Stimulated activated CD4-positive, alpha-beta T cell treated with anti-CD3 and anti-CD28 coated beads, Interleukin-15, amount 100 ng/mL, for 1 hour (primary cell): ENCODE measurements at places on chromosomes 4 and X.

DNA sequence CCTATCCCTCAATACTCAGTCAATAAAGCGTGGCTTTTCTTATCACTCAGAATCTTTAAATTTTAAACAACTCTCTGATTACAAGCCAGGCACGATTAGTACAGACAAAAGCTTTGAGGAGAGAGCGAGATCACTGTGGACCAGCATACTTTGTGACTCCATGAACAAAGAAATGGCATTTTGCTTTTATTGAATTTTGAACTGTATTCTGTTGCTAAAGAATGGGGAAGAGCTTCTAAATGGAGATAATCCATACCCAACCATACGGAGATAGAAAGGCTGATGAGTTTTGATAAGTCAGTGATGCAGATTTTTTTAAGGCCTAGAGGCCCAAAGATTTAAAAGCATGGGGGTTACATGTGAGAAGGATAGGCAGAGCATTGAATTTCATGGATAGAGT, 259.1 kb downstream of the DACH2 start:
- no peak for DNase-seq

GRCh38 chr4:9808077-9808476, 26.6 kb downstream of the DRD5 start:
- DNase-seq, result no peak

DNA sequence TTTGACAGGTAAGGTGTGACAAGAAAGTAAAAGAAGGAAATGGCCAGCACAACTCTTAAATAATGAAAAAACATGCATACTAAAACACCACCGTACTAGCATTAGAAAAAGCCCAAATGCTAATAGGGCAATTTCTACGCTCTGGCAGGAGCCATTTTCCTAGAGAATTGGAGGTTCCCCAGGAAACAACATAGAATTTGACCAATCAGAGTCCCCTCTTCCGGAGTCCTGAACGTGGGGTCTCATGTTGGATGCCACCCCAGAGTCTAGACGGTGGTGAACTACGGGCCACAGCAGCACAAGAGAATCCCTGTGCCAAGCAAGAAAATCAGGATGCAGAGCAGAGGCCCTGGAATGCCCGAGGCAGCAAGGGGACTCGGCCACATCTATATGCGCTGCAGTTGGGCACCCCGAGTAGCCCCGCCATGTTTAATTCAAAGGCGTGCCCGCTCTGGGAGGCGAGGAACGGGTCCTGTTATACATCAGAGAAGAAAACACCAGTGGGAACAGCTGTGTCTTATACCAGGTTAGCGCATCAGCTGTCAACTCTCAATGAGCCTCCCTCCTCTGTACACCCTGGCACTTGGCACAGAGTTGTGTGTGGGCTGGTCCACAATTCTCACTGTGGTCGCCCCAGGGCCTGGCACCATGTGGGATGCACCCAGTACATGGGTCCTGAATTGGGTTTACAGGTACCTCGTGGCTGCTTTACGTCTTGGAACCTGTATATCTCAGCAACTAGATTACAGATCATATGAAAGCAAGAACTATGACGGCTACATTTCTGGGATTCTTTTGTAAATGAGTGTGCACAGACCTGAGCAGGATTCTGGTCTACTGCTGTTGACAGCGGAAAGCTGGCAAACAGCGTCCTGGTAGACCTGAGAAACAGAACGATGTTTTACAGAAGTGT, 52.1 kb downstream of the SEL1L3 start:
- DNase-seq, result no peak

GRCh38 chr4:158112611-158113010, 60.2 kb downstream of the GASK1B start:
- DNase-seq, result no peak

- no peak for DNase-seq
Measured at GRCh38 chr4:68433582-68433981, 13.7 kb upstream of the TMPRSS11E start.

GRCh38 chr4:24774452-24774851, 20.9 kb upstream of the SOD3 start:
- DNase-seq, result no peak

DNA sequence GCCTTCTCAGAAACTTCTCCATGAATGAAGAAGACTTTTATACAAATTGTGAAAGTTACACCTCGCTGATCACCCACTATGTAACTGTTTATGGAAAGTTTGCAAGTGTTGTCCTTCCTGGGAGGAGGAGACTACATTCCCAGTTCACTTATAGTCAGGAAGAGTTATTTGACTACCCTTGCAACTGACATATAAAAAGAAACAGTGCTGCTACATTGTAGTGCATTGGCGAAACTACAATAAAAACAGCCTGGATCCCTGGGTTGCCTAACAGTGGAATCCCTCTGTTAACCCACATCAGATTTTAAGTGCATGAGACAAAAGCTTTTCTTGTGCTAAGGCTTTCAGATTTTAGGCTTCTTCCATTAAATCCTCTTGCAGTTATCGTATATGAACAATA, 30.4 kb downstream of the MAGEB10 start:
- DNase-seq, result no peak

DNA sequence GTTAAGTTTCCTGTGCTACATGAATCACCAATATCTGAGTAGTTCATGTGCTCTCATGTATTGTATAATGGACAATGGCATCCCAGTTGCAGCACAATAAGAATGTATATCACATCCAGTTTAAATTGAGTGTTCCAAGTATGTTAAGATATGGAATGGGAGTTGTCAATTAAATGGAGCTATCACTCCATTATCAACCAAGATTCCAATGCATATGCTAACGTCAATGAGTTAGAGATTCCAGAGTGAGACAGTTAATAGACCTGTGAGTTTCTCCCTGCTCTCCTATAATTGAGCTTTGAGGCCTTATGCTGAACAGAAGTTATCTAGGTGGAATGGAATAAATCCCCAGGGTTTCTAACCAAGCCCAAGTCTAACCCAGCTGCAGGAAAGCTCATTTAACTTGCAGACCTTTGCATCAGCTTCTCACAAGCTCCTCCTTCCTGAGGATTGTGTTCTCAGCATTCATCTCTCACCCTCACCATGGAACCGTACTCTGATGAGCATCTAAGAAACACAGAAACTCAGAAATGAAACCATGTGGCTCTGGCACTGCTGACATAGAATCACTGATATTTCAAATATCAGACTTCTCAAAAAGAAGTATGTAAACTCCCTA, 84.8 kb downstream of the TIGD2 start:
- DNase-seq, result no peak

DNA sequence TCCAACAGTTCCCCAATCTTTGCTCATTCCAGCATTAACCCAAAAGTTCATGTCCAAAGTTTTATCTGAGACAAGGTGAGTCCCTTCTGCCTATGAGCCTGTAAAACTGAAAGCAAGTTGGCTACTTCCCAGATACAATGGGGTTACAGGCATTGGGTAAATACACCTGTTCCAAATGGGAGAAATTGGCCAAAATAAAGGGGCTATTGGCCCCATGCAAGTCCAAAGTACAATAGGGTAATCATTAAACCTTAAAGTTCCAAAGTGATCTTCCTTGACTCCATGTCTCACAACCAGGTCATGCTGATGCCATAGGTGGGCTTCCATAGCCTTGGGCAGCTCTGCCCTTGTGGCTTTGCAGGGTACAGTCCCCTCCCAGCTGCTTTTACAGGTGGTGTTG, 511.7 kb upstream of the KLHL4 start:
- no peak for DNase-seq

- DNase-seq, result no peak
Measured at GRCh38 chr4:117893207-117893606, 141.1 kb upstream of the NDST3 start.

GRCh38 chr4:186953599-186954260, 230.1 kb upstream of the FAT1 start:
- no peak for DNase-seq

DNA sequence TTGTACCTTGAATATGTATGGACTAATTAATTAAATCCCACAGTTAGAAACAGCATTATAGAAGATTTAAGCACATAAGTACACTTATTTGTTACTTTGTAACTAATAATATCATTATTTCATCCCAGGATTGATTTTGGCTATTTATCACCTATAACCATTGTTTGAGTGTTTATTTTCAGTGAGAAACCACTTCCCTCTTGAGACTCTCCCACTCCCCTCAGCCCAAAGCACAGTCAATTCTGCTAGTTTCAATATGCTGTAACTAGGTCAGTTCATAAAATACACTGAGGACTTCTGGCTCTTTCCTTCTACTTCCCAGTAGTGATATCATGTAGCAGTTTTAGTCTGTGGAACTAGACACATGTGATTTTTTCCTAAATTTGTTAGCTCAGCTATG, 16.3 kb downstream of the OFD1 start:
- no peak for DNase-seq

- DNase-seq, result no peak
Measured at GRCh38 chr4:182576601-182577289, 333.5 kb downstream of the TENM3 start.

DNA sequence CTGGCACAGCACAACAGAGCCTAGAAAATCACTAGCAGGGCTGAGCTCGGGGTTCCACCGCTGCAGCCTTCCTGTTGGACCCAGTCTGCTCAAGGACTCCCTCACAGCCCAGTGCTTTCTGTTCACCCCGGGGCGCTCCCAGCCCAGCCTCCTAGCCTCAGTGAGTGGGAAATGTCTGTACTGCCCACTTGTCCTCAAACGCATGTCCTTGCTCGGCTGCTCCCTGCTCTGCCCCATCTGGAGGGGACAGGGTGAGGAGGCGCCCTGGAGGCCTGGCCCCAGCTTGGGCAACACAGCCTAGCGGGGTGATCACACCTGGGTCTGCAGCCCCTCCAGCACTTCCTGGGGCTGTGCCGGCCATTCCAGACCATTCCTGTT, 11.9 kb upstream of the CCNQ start:
- no peak for DNase-seq

DNA sequence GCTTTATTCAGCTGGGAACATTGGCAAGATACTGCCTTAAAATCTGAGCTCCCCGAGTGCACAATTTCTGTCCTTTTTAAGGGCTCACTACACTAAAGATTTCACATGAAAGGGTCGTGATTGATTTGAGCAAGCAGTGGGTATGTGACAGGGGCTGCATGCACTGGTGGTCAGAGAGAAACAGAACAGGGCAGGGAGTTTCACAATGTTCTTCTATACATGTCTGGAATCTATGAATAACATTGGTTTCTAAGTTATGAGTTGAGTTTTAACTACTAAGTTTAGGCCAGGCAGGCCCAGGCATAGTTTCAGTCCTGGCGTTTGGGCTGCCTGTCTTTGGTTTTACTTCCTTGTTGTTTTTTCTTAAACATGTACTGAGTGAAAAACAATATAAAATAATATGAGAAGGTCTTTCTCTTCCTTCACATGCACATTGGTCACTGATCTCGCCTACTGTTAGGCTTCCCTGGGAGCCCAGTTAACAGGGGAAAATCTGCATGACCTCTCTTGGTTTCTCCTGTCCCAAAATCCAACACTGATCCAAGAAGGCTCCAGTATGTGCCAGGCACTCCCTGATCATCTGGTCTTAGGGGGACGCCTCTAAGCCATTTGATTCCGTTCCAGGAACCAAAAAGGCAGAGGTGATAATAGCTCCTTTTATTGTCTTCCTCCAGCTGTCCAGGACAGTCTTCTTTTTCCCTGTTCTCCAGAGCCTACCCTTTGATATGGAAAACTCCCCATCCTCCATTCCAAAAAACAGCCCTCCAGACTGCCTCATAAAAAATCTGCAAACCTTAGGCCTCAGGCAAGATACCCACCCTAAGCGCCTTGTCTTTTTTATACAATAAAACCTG, at the start of gene UGT2B17:
Gene UGT2B17 (minus strand): TSS at position 51 of the 854 bp plus-strand sequence. CDS start 7,838 bp downstream, outside the sequence.
- no peak for DNase-seq

- DNase-seq, result no peak
Measured at GRCh38 chrX:17913801-17914200, 52.7 kb upstream of the RAI2 start.

GRCh38 chr4:134027931-134028330, 173.7 kb downstream of the PABPC4L start:
- no peak for DNase-seq

DNA sequence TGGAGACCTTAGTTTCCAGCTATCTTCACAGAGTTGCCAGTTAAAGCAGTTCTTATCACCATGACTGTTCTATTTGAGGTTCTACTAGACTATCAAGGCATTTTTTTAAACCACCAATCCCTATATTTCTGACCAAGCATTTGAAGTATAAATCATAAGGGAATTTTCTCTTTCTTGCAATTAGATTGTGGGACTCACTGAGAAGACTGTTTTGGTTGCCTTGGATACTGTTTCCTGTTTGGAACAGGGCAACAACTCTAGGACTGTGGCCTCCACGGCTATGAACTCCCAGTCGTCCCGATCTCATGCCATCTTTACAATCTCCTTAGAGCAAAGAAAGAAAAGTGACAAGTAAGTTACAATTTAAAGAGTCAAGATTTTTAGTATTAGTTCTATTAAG, 11.8 kb downstream of the KIF4A start:
- no peak for DNase-seq

DNA sequence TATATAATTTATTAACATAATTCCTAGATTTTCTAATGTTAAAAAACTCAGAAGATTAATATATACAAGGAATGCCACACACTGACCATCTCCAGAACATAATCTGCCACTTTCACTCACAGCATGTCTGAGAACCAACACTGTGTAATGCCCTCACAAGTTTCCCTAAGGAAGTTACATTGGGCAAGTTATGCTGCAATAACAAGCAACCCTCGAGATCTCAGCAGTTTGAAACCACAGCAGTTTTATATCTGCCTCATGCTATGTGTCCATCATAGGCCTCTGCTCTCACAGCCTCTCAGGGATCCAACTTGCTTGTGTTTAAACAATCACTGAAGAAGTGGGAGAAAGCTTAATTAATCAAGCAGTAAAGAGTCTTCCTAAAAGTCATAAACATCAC, 250.0 kb upstream of the SLC7A11 start:
- no peak for DNase-seq

GRCh38 chrX:120749141-120749846, 119.4 kb upstream of the C1GALT1C1 start:
- DNase-seq, result no peak

- DNase-seq, result no peak
Measured at GRCh38 chr4:173573286-173573685, 43.3 kb upstream of the HAND2 start.

- DNase-seq, result no peak
Measured at GRCh38 chr4:8745826-8746225, 125.8 kb downstream of the HMX1 start.

GRCh38 chrX:10904220-10904619, 206.9 kb upstream of the HCCS start:
- no peak for DNase-seq

DNA sequence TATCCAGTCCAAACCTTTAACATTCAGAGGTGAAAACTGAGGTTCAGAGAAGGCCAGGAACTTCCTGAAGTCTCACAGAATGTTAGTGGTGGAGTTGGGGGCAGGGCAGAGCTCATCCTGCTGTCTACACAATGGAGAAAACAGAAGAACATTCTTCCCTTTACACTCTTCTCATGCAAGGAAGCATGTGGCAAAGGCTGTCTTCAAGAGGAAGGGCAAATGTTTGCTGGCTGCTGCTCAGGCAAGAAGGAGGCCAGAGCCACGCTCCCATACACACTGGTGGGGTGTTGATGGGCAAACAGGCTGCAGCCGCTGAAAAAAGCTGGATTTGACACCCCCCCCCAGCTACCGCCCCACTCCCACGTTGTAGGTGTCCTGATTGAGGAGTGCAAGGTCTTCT, 32.5 kb downstream of the HMGB3 start:
- DNase-seq, result no peak

- no peak for DNase-seq
Measured at GRCh38 chrX:48475296-48475695, 703 bp upstream of the FTSJ1 start.

- no peak for DNase-seq
Measured at GRCh38 chr4:17020451-17020850, 122.0 kb upstream of the LDB2 start.

- DNase-seq, result no peak
Measured at GRCh38 chr4:170001745-170002267, 24.4 kb downstream of the MFAP3L start.
